A172 (cell line): ENCODE measurements at places on chromosomes 11 and 22.

DNA sequence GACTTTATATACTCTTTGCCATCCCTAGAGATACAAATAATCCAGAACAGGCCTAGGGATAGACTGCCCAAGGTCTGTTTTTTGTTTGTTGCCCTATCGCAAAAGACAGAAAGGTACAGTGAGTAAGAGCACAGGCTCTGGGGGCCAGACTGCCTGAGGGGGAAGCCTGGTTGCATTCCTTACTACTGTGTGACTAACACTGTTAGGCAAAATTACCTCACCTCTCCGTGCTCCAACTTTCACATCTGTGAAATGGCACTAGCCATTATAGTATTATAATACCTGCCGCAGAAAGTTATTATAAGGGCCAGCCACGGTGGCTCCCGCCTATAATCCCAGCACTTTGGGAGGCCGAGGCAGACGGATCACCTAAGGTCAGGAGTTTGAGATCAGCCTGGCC lies 14.5 kb downstream of the SLC35F2 start:
- DNase-seq, result peak; percentile 23

- DNase-seq, result peak; percentile 85
Measured at GRCh38 chr11:12818333-12819015, 144.3 kb downstream of the TEAD1 start.

DNA sequence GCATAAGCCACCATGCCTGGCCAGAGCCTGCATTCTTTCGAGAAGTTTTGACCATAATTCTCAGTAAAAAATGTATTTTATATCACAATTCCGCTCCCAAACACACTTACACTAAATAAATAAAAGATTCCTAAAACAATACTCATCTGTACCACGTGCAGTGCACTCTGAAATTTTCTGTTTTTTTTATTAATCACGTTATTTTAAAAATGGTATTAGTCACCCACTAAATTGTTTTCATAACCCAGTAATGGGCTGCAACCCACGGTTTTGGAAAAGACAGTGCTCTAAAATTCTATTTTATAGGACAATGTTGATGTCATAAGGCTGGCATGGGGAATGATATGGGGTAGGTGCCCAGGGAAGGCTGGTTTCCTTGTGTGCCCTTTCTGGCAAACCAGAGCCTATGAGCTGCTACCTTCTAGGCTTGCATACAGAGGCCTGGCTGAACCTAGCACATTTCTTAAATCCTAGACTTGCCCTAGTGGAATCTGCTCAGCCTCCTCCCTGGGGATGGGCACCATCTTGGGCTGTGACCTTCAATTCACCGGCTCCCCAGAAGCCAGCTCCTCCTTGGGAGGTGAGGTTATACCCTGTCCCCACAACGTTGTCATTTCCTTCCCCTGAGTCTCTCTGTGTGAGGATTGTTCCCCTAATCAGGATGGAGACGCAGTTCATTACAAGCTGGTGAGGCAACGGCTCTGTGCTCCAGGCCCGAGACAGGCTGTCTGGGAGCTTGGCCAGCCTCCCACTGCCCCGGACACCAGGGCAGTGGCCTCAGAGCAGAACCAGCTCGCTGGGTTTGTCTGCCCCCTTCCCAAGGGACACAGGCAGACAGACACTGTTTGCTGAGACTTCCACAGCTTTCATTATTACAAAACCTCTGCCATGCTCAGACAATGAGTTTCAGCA lies 116.5 kb upstream of the NAV2 start:
- peak; percentile 95 for DNase-seq

DNA sequence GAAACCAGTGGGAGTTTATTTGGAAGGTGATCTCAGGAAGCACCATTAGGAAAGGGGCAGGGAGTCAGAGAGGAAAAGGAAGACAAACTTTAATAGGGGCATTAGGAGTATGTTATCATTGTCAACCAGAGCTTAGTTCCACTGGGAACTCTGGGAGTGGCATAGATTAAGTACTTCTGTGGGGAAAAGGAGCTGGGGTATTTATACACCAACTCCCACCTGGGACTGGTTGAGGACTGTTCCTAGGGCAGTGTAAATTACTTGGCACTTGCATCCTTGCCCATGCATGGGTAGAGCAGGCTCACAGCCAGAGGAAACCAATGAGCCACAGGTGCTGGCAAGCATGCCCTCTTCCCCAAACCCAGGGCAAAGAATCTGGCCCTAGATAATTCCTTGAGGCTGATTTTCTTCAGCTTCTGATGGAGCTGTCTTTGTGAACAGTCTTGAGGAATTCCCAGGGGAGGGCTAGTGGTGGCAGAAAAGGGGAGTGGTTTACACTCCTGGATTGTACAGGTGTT lies 541.2 kb downstream of the MIAT start:
- no peak for DNase-seq

GRCh38 chr11:73313652-73314051 lies 5.6 kb downstream of the ARHGEF17 start:
- no peak for DNase-seq

GRCh38 chr22:39181778-39182177 lies 29.3 kb upstream of the CBX7 start:
- DNase-seq, result no peak

GRCh38 chr22:38204784-38205183 lies 3.0 kb downstream of the MAFF start:
- DNase-seq, result no peak

- no peak for DNase-seq
Measured at GRCh38 chr11:106495046-106495445, 417.6 kb downstream of the AASDHPPT start.

DNA sequence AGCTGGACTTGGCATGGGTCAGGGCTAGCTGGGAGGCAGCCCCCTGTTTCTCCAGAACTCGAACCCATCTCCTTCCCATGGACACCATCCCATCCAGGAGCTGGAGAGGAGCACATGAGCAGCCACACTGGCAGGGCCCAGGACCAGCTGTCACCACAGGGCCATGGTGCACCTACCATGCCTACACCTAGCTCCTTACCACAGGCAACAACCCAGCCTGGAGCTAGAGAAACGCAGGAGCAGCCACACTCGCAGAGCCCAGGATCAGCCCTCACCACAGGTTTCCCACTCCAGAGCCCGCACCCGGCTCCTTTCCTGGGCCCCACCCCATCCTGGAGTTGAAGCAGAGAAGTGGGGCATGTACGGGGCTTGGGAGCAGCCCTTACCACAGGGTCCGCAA lies 50.2 kb downstream of the GAB4 start:
- no peak for DNase-seq

GRCh38 chr11:3865388-3866193 lies 10.1 kb downstream of the STIM1 start:
- DNase-seq, result peak; percentile 41

- DNase-seq, result no peak
Measured at GRCh38 chr22:35148866-35149548, 83.0 kb downstream of the ISX start.

GRCh38 chr11:72141066-72141465 lies 5.5 kb downstream of the FOLR3 start:
- peak; percentile 81 for DNase-seq

- DNase-seq, result no peak
Measured at GRCh38 chr22:42228483-42228882, 42.0 kb downstream of the TCF20 start.

DNA sequence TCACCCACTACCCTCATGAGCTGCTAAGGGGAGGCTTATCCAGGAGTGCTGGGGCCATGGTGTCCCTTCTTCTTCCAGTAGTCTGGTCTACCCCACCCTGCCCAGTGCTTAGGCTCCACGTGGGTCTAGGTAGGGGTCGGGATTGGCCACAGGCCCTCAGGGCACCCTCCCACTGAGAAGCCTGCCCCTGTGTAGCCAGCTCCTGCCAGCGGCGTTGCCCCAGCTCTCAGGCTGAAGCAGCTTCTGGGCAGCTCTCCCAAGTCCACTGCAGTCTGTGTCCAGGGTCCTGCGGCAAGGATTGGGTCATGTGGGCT lies 24.0 kb upstream of the RIC3 start:
- DNase-seq, result no peak

DNA sequence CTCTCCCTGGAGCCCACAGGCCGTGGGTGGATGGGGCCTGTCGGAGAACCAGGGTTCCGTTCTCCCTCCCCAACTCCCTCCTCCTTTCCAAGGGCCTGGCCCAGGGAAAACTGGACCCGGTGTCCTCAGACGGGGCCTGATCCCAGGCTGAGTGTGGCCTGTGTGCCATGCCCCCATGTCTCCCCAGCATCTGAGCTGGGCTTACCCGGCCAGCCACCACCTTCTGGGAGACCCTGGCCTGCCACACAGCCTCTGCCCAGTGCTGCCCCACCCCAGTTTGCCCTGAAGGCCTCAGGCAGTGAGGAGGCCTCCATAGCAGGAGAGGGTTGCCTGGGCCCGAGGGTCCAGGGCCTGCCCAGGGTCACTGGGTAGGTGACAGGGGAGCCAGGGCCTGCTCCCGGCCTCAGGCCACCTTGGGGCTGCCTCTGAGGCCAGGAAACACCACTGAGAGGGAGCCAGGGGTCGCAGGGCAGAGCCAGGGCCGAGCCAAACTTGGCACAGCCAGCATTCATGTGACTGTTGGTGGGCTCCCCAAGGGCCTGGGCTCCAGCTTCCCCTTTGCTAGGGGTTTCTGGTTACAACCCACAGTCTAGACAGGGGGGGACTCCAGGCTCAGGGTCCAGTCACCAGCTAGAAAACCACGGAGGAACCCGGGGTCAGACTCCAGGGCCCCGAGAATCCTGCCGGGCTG lies 590 bp upstream of the IFITM10 start:
- DNase-seq, result no peak

DNA sequence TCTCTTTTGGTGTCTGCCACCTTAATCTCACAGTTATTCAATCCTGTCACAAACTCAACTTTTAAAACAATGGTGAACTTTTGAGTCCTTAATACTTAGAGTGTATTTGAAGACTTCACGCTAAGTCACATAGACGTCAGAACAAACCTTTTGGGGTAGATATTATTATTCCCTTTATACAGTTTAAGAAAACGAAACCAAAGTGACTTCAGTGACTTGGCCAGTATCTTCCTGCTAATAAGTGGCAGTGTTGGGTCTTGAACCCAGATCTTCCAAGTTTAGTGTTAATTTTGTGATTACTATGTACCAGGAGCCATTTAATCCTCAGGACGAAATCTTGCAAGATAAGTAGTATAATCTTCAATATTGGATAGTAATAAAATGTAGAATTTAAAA lies 691 bp downstream of the CEP295 start:
- DNase-seq, result no peak

GRCh38 chr22:37680191-37680851 lies 4.9 kb downstream of the LGALS1 start:
- DNase-seq, result no peak

GRCh38 chr22:38106814-38107578 lies 3.5 kb downstream of the BAIAP2L2 start:
- no peak for DNase-seq

DNA sequence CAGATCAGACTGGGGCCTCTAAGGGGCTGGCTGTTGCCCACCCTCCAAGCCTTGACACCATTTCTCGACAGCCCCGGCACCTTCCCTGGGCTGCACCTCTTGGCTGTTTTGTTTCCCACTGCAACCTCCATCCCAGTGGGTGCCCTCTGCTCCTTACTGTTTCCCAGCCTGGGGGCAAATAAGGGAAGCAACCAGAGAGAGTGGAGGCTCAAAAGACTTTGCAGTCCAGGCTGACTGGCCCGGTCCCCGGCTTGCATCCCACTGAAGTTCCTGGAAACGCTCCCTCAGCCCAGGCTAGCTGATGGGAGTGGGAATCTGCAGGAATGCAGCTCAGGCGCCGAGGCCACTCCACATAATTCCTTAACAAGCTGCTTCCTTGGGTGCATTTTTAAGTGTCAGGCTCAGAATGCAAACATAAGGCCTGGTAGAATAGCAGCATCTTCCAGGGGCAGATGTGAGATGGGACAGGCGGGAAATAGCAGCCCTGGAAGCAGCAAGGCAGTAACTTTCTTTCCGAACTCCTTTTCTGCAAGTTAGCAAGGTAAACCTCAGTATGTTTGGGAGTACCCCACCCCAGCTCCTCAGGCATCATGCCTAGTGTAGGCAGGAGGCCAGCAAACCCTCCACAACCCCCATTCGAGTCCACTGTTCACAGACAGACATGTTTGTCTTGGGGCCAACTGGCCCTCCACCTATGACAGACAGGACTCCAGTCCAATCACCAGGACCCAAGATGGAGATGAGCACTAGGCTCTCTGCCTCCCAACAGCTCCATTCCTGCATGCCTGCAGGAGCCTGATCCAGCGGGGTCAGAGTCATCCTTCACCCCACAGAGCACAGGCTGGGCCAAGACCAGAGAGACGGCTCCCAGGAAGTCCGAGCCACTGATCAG lies 39.3 kb downstream of the RPL27A start:
- DNase-seq, result peak; percentile 29

DNA sequence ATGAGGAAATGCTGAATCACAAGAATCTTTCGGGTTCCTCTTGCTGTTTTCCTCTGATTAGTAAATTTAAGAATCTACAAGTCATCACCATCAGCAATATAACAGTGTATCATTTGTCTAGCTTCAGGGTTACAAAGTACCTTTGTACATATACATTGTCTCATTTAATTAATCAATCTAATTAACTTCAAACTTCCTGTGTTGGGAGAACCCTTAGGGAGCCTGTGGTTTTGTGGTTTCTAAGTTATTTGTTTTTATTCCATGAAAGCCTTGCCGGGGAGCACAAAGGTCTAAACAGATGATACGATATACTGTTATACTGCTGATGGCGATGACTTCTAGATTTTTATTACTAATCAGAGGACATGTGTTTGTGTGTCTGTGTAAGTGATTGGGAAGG lies 41.0 kb downstream of the TIMP3 start:
- peak; percentile 38 for DNase-seq

DNA sequence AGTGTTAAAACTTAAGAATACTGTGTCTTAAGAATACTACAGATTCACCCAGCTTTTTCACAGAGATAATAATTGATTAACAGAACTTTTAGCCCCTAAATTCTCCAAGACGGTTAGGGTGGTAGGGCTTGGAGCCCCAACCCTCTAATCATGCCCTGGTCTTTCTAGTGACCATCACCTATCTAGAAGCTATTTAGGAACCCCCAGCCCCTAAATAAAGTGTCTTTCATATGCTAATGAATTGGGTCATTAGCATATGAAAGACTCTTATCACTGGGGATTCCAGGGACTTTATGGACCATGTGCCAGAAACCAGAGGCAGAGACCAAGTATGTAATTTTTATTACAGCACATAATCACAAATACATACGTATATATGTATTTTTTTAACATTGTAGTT lies 999.7 kb upstream of the RAG2 start:
- DNase-seq, result no peak

- no peak for DNase-seq
Measured at GRCh38 chr11:117300773-117301172, 9.6 kb downstream of the BACE1-AS start.

GRCh38 chr11:130625578-130626306 lies 177.3 kb downstream of the ADAMTS15 start:
- no peak for DNase-seq

DNA sequence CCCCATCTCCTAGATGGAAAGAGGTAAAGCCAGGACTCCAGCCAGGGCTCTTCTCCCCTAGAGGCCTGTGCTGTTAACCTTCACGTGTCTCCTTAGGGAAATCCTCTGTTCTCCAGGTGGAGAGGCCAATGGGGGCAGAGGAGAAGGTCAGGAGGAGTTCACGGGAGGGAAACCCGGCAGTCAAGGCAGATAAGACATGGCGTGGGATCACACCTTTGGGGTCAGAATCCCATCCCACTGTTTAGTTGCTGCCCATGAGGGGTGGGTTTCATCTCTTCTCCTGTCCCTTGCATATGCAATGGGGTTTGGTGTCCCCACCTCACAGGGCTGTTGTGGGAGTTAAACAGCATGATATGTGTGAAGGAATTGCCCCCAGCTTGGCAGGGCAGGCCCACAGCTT lies 469.7 kb downstream of the TBC1D22A start:
- DNase-seq, result no peak

- DNase-seq, result no peak
Measured at GRCh38 chr11:34303028-34303570, 54.7 kb downstream of the ABTB2 start.

- peak; percentile 51 for DNase-seq
Measured at GRCh38 chr11:128509621-128510389, 77.6 kb downstream of the ETS1 start.

GRCh38 chr11:102487214-102487613 lies 34.6 kb upstream of the TMEM123 start:
- DNase-seq, result no peak
